Mononuclear cell (primary cell): ENCODE measurements at places on chromosomes 1 and 21. TPM values are rescaled to one million over a fixed set of nuclear protein-coding genes. Genes with fewer than 3 reads are reported as not detected.

Gene OR2L3
- total RNA-seq: not detected

Gene SLC35F3
- not detected for total RNA-seq

Gene PRAMEF14
- not detected for total RNA-seq

Gene CD164L2
- not detected for total RNA-seq

Gene BRDT
- total RNA-seq: not detected

Gene SIPA1L2
- 2.4 TPM for total RNA-seq

Gene LCE6A
- total RNA-seq: not detected

Gene C1orf87
- not detected for total RNA-seq

Gene CELSR2
- total RNA-seq: 1.4 TPM

Gene SLC2A5
- 0.73 TPM for total RNA-seq

Gene USP1
- 33.6 TPM for total RNA-seq

Gene ACTL8
- total RNA-seq: not detected
